ENCODE measurements at places on chromosomes 1 and 21. TPM values are rescaled to one million over a fixed set of nuclear protein-coding genes. Genes with fewer than 3 reads are reported as not detected.

GRCh38 chr1:36603461-36603860, 120.7 kb upstream of the CSF3R start:
- DNase-seq, result no peak
- no peaks in the 10 kb centered on the region for H3K36me3 ChIP-seq
- H3K4me3 ChIP-seq, result no peak overlapping the region
- no peaks in the 10 kb centered on the region for H3K4me1 ChIP-seq
- H3K27me3 ChIP-seq, result peaks cover 20% of the 10 kb centered on the region

DNA sequence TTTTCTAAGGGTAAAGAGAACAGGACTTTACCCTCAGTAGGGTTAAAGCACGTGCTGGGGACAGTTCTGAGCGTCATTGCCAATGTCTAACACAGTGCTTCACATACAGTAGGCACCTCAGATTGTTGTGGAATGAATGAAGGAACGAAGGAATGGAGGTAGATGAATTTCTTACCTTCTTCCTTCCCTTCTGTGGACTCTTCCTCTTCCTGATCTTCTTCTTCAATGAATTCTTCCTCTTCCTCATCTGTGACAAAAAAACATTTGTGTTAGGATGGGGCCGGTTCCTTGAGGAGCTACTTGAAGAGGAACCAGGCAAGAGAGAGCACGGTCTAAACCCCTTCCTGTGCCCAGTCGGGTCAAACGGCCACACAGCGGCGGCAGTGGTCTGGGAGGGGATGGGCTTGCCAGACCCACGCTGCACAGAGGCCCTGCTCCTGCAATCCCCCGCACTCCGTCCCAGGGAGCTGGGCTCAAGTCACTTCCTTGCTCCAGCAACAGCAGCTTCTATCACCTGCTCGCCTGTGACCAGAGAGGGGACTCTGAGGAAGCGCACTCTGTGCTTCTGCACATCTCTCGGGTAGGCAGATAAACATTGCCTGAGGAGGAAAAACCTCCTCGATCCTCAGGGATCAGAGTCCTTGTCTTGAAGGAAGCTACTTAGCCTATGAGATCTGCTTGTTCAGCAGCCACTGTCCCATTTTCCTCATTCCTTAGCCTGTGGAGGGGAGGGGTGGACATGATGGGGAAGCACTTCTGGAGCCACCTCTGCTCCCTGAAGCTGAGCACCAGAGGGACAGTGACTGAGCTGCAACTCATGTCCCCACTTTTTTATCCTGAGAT, 8.0 kb upstream of the SLC30A2 start:
- H3K27me3 ChIP-seq, result peaks cover 44% of the 10 kb centered on the region
- no peak for DNase-seq
- H3K27ac ChIP-seq, result no peak overlapping the region

DNA sequence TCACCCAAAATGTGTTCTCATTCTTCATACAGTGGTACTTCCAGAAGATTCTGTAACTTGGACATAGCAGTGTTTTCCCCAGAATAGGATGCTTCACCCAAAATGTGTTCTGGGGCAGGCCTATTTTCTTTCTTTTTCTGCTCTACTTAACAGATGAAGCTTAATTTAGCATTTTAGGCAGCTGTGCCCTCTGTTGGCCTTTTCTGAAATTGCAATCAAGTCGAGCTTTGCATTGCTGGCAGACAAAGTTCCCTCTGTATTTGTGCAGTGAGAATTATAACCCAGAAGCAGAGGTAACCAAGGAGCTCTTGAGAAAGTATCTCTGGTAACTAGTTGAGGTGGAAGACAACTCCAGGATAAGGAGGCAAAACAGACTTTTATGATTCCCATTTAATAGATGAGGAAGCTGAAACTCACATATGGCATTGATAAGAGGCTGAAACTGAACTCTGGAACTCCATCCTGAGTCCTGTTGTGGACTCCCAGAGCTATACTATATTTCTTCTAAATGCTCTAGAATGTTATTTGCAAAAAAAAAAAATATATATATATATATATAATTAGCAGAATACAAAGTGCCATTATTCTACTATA, 50.3 kb upstream of the L1TD1 start:
- no peak for DNase-seq
- H3K4me3 ChIP-seq, result no peak overlapping the region
- H3K4me1 ChIP-seq, result peaks cover 11% of the 10 kb centered on the region

DNA sequence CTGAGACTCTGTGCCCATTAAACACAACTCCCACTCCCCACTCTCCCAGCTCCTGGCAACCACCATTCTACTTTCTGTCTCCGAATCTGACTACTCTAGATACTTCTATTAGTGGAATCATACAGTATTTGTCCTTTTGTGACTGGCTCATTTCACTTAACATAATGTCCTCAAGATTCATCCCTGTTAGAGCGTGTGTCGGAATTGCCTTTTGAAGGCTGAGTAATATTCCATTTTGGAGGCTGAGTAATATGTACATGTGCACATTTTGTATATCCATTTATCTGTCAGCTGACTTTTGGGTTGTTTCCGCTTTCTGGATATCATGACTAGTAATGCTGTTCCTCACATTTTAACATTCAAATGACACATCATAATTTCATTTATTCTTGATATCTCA, 30.3 kb downstream of the GALNT2 start:
- no peak overlapping the region for H3K4me3 ChIP-seq
- H3K27ac ChIP-seq, result no peak overlapping the region
- H3K27me3 ChIP-seq, result no peaks in the 10 kb centered on the region
- H3K4me1 ChIP-seq, result peaks cover 46% of the 10 kb centered on the region
- DNase-seq, result no peak

GRCh38 chr1:82388679-82389078, 587.9 kb downstream of the ADGRL2 start:
- no peak for DNase-seq
- peaks cover 46% of the 10 kb centered on the region for H3K4me1 ChIP-seq
- H3K27me3 ChIP-seq, result no peaks in the 10 kb centered on the region
- no peak overlapping the region for H3K4me3 ChIP-seq
- H3K36me3 ChIP-seq, result no peaks in the 10 kb centered on the region

Gene OR2M3
- total RNA-seq, result not detected
